Activated CD4-positive, alpha-beta memory T cell treated with anti-CD3 and anti-CD28 coated beads for 36 hours (primary cell): ENCODE measurements at places on chromosomes 13 and 19. TPM values are rescaled to one million over a fixed set of nuclear protein-coding genes. Genes with fewer than 3 reads are reported as not detected.

DNA sequence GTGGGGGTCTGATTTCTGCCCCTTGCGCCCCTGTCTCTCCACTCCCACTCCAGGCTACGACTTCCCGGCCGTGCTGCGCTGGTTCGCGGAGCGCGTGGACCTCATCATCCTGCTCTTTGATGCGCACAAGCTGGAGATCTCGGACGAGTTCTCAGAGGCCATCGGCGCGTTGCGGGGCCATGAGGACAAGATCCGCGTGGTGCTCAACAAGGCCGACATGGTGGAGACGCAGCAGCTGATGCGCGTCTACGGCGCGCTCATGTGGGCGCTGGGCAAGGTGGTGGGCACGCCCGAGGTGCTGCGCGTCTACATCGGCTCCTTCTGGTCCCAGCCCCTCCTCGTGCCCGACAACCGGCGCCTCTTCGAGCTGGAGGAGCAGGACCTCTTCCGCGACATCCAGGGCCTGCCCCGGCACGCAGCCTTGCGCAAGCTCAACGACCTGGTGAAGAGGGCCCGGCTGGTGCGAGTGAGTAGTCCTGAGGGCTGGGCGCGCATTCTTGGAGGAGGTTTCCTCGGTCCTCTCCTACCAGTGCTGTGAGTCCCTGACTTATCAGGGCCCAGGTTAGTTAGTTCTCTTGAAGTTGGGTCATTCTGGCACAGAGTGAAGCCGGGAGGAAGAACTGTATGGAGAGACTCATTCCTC is 12.7 kb downstream of the EHD2 start:
- no peak overlapping the region for H3K27ac ChIP-seq
- peaks cover 29% of the 10 kb centered on the region for H3K27me3 ChIP-seq
- peaks cover 20% of the 10 kb centered on the region for H3K4me1 ChIP-seq

GRCh38 chr13:44373601-44374347 is at the start of gene SERP2:
TSS of gene SERP2 (plus strand) at chr13:44373824. CDS start at chr13:44374026, 202 bp downstream.
- no peaks in the 10 kb centered on the region for H3K4me1 ChIP-seq
- H3K36me3 ChIP-seq = no peaks in the 10 kb centered on the region
- H3K27me3 ChIP-seq = peaks cover 35% of the 10 kb centered on the region
- no peak within 1 kb of the TSS for H3K27ac ChIP-seq
- peak; percentile 15 for DNase-seq

DNA sequence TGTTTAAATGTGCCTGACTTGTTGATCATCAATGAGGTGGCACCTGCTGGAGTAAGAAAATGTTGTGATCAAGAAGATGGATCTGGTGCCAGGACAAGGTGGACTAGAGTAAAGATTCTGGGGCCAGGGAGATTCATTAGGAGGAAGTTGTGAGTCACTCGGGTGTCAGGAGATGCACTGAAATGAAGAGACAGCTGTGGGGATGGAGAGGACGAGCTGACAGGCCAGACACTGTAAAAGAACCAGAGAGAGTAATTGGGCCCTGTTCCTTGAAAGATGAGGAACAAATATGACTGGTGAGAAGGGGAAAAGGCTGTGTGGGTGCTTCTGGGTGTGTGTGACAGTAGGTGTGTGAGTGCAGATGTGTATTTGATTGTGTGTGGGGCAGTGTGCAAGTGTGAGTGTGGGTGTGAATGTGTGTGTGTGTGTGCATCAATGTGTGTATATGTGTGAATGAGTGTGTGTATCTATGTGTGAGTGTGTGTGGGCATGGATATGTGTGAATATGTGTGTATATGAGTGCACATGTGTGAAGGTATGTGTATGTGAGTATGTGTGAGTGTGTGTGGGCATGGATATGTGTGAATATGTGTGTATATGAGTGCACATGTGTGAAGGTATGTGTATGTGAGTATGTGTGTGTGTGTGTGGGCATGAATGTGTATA is 260.5 kb downstream of the RFC3 start:
- DNase-seq = no peak
- no peak overlapping the region for H3K27ac ChIP-seq
- no peaks in the 10 kb centered on the region for H3K4me1 ChIP-seq
- H3K36me3 ChIP-seq = no peaks in the 10 kb centered on the region
- H3K4me3 ChIP-seq = no peak overlapping the region

DNA sequence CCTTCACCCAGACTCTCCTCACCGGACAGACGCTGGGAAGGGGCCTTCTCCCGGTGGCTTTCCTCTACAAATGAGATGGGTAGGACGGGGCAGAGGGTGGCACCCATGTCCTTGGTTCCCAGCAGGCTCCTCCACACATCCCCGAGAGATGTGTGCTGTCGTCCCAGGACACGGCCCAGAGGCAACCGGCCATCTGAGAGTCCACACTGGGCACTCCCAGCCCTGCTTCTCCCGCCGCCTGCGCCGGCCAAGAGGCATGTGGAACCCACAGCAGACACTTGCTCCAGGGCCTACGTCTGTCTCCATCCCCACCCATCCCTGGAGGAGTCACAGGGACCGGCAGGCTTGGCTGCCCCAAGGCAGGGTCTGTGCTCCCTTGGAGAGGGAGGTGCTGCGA is 179.9 kb downstream of the KDM4B start:
- DNase-seq = no peak
- H3K27ac ChIP-seq = no peak overlapping the region
- no peaks in the 10 kb centered on the region for H3K27me3 ChIP-seq
- H3K36me3 ChIP-seq = peaks cover 12% of the 10 kb centered on the region

GRCh38 chr19:28242317-28242927 is 970.5 kb downstream of the UQCRFS1 start:
- DNase-seq = no peak
- H3K4me1 ChIP-seq = no peaks in the 10 kb centered on the region
- H3K27ac ChIP-seq = no peak overlapping the region

DNA sequence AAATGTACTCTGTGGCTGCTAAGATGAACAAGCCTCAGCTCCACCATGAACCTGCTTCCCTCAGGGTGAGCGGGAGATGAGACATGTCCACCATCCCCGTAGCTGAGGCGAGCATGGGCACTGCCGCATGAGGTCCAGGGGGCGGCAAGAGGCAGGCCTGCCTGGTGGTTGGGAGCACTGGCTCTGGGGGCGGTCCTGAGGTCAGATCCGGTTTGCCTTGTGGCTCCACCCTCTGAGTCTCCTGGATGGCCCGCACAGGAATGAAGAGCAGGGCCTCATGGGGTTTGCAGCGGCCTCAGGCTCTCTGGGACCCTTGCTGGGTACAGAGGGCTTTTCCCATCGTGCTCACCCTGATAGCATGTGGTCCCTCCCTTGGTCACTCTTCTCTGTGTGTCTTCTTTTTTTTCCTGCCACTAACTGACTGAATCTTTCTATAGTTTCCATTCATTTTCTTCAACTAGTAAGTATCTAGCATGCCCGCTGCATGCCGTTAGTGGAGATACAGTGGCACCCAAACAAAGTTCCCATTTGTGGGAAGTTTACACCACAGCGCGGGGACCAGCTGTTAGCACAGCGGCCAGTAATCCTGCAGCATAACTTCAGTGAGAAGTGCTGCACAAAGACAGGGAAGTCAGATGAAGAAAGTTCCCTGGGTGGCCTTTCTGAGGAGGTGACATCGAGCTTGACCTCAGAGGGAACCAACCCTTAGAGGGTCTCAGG is 37.3 kb downstream of the CAPN12 start:
- no peaks in the 10 kb centered on the region for H3K27me3 ChIP-seq
- H3K27ac ChIP-seq = no peak overlapping the region
- no peak overlapping the region for H3K4me3 ChIP-seq
- no peaks in the 10 kb centered on the region for H3K4me1 ChIP-seq
- peaks cover 28% of the 10 kb centered on the region for H3K36me3 ChIP-seq

DNA sequence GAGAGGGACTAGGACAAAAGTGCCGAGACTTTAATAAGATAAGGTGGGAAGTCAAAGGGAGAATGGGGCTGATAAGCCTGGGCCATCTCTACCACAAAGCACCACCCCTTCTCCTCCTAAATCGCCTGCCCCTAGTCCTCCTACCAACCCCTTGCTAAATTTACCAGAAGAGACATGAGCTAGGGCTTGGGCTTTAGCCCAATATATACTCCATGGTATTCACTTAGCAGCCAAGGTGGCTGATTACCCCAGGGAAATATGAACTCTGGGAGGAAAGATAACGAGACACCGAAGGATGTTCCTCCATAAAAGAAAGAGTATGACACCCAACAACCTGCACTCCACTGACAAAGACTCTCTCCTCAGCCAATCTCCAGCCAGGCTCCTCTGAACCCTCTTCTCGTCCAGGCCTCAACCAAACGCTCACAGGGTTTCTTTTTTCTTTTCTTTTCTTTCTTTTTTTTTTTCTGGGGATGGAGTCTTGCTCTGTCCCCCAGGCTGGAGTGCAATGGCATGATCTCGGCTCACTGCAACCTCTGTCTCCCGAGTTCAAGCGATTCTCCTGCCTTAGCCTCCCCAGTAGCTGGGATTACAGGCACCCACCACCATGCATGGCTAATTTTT is 610.2 kb downstream of the UQCRFS1 start:
- H3K4me1 ChIP-seq = no peaks in the 10 kb centered on the region
- no peaks in the 10 kb centered on the region for H3K36me3 ChIP-seq
- H3K27ac ChIP-seq = no peak overlapping the region
- no peak for DNase-seq

DNA sequence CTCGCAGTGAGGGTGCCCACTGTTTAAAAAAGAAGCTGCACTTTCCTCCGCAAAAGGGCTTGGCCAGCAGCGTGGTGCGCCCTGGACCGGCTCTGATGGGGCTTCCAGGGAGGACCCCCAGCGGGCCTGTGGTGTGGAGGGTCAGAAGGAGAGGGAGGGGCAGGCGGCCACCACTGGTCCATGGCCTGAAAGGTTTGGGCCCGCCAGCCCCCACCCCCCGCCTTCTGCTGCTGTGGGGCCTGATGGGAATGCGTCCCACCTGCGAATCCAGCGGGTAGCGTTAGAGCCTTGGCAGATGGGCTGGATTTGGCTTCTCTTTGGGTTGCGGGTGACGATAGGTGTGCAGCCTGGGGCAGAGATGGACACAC is 34.7 kb downstream of the TMEM255B start:
- H3K36me3 ChIP-seq = no peaks in the 10 kb centered on the region
- no peaks in the 10 kb centered on the region for H3K4me1 ChIP-seq
- H3K4me3 ChIP-seq = no peak overlapping the region
- no peak for DNase-seq
- no peak overlapping the region for H3K27ac ChIP-seq

- H3K4me1 ChIP-seq = no peaks in the 10 kb centered on the region
- H3K36me3 ChIP-seq = no peaks in the 10 kb centered on the region
Observed at GRCh38 chr13:112142401-112142930, 75.5 kb downstream of the SOX1 start.

GRCh38 chr13:35599384-35599783 is 122.9 kb upstream of the MAB21L1 start:
- H3K36me3 ChIP-seq = no peaks in the 10 kb centered on the region
- no peak for DNase-seq
- no peaks in the 10 kb centered on the region for H3K27me3 ChIP-seq
- H3K4me1 ChIP-seq = no peaks in the 10 kb centered on the region
- no peak overlapping the region for H3K4me3 ChIP-seq

GRCh38 chr13:23963947-23964346 is 66.6 kb upstream of the C1QTNF9B start:
- no peaks in the 10 kb centered on the region for H3K27me3 ChIP-seq
- H3K4me3 ChIP-seq = no peak overlapping the region
- H3K36me3 ChIP-seq = no peaks in the 10 kb centered on the region
- H3K27ac ChIP-seq = peak overlapping the region; percentile 68

DNA sequence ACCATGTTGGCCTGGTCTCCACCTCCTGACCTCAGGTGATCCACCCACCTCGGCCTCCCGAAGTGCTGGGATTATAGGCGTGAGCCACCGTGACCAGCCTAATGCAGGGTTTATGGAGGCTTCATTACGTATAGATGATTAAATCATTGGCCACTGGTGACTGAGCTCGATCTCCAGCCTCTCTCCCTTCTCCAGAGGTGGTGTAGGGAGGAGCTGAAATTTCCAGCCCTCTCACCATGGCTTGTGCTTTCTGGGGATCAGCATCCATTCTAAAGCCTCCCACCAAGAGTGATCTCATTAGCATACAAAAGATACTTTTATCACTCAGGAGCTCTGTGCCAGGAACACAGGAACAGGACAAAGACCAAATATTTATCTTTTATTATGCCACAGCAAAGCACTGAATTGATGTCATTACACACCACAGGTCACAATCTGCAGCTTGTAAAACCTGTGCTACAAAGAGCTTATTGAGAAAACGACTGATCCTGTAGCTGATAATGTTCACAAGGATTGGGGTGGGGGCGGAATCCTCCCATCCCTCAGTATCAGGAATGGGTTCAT is 32.4 kb downstream of the RHPN2 start:
- peaks cover 1% of the 10 kb centered on the region for H3K36me3 ChIP-seq
- H3K27me3 ChIP-seq = no peaks in the 10 kb centered on the region
- peaks cover 4% of the 10 kb centered on the region for H3K4me1 ChIP-seq

DNA sequence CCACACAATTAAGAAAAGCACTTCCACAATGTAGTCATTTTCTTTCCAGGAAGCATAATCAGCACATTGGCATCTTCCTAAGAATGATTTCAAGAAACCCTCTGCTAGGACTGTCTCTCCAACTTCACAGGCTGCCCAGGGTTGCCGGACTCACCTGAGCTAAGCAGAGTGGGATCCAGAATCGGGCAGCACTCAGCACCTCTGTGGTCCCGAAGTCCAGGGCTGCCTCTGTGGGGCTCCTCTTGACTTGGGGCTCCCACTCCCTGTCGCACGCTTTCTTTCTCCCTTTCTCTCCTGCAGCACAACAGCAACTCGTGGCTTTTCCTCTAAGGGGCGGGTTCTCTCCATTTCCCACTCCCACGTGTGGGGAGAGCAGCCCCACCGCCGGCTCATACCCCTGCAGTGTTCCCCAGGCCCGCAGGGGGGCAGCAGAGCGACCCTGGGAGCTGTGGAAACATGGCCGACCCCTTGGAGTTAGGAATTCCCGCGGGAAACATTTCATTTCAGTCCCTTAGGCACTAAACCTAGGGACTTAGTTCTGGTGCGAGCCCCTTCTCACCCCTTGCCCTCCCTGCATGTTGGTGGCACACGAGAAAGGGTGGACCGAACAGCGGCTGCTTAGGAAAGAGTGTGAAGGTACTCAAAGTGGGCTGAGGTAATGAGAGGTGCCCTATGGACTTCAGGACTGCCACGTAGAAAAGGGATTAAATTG is at the start of gene TMEM272:
TMEM272 (minus strand) TSS at position 316 of the 712 bp plus-strand sequence. CDS start 6,647 bp downstream, outside the sequence.
- H3K4me3 ChIP-seq = peak within 1 kb of the TSS; percentile 27
- no peaks in the 10 kb centered on the region for H3K36me3 ChIP-seq

GRCh38 chr13:80454245-80454644 is 113.3 kb upstream of the SPRY2 start:
- no peak overlapping the region for H3K4me3 ChIP-seq
- H3K4me1 ChIP-seq = no peaks in the 10 kb centered on the region
- H3K27ac ChIP-seq = no peak overlapping the region

- no peak overlapping the region for H3K4me3 ChIP-seq
- peaks cover 73% of the 10 kb centered on the region for H3K36me3 ChIP-seq
- no peaks in the 10 kb centered on the region for H3K4me1 ChIP-seq
- H3K27me3 ChIP-seq = no peaks in the 10 kb centered on the region
- H3K27ac ChIP-seq = no peak overlapping the region
- no peak for DNase-seq
Observed at GRCh38 chr13:60501236-60501635, 104.2 kb downstream of the TDRD3 start.

CRTC1 gene
- 6.3 TPM for total RNA-seq

FGF22 gene
- 0.14 TPM for total RNA-seq

SYNE4 gene
- total RNA-seq = 2.9 TPM

THSD8 gene
- 44.6 TPM for total RNA-seq

DIRAS1 gene
- not detected for total RNA-seq

ZNF805 gene
- 7.0 TPM for total RNA-seq
